ENCODE measurements at places on chromosomes 7 and 10.

- no peak for DNase-seq
These were observed 136.4 kb upstream of the FGFR2 start for GRCh38 chr10:121734589-121735045.

- no peak for DNase-seq
These were observed 1575.2 kb upstream of the LRRTM3 start for GRCh38 chr10:65350611-65351010.

- DNase-seq, result no peak
These were observed 20.1 kb downstream of the PPP1R17 start for GRCh38 chr7:31707089-31707488.

DNA sequence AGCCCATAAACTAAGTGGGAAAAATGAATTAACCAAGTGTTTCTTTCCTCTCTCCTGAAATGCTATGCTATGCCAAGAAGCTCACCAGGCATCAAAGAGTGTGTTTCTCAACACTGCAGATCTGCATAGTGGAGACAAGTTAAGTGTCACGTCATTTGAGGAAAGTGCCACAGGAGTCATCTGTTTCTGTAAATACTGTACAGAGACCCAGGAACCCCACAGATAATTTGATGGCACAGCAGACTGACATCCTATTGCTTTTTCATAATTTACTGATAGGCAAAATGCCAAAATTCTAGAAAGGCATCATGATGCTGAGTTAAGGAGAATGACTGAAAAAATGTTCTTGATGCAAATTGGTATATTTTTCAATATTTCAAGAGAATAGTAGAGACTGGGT lies 124.3 kb downstream of the NRCAM start:
- no peak for DNase-seq

DNA sequence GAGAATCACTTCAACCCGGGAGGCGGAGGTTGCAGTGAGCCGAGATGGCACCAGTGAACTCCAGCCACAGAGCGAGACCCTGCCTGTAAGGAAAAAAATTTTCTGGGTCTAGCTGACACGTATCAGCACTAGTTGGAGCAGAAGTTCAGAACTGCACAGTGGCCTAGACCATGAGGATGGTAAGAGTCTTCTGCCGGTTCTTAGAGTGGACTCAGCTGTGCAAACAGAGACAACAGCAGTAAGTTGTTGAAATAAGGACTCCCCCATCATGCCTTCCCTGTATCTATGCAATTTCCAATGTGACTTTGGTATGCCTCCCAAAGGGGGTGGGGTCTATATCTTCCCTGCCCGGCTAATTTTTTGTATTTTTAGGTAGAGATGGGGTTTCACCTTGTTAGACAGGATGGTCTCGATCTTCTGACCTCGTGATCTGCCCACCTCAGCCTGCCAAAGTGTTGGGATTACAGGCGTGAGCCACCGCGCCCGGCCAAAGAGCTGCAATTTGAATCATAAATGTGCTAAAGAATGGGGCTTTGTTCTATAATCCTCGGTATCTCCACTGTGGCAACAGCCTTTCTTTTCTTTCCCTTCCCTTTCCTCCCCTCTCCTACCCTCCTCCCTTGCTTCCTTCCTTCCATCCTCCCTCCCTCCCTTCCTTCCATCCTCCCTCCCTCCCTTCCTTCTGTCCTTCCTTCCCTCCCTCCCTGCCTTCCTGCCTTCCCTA lies 14.5 kb upstream of the RNF216 start:
- no peak for DNase-seq

GRCh38 chr10:110671788-110672579 lies 27.8 kb downstream of the RBM20 start:
- peak; percentile 63 for DNase-seq

DNA sequence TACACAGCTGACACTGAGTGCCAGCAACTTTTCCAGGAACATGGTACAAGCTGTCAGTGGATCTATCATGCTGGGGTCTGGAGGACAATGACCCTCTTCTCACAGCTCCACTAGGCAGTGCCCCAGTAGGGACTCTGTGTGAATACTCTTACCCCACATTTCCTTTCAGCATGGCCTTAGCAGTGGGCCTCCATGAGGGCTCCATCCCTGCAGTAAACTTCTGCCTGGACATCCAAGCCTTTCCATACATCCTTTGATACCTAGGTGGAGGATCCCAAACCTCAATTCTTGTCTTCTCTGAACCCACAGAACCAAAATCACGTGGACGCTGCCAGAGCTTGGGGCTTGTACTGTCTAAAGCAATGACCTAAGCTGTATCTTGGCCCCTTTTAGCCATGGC lies 116.8 kb downstream of the IQUB start:
- DNase-seq, result no peak

GRCh38 chr7:74401137-74401859 lies 52.4 kb upstream of the GTF2IRD1 start:
- DNase-seq, result peak; percentile 52

DNA sequence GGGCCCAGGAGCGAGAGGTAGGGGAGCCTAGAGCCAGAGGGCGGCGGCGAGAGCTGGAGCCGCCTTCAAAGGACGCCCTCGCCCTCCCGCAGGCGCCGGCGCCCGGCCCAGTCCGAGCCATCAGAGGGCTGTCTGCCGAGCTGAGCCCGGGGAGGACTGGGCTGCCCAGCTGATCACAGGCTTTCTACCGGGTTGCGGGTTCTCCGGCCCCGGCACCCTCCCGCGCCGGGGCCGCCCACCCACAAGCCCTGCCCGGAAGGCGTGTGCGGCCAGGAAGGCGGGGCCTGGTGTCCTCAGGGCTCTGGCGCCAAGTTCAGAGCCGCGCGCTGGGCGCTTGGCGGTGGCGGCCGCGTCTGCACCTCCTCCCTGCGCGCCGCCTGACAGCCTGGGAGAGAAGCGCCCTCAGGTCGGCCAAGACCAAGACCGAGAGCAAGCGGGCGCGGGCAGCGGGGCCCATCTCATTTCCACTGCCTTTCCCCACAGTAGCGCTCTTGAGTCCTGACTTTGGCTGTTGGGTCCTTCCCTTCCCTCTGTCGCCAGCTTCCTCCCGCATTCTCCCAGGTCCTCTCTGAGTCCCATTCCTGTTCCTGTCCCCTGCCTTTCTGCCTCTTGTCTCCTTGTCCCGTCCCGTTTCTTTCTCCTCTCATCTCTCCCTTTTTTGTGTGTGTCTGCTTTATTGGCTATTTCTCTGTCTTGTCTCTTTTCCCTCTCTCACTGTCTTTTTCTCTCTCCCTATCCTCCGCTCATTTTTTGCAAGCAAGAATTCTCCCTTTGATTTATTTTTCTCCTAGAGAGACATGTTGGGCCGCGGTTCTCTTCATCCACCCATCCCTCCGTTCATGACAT lies 60.6 kb upstream of the MSMB start:
- DNase-seq, result peak; percentile 39

DNA sequence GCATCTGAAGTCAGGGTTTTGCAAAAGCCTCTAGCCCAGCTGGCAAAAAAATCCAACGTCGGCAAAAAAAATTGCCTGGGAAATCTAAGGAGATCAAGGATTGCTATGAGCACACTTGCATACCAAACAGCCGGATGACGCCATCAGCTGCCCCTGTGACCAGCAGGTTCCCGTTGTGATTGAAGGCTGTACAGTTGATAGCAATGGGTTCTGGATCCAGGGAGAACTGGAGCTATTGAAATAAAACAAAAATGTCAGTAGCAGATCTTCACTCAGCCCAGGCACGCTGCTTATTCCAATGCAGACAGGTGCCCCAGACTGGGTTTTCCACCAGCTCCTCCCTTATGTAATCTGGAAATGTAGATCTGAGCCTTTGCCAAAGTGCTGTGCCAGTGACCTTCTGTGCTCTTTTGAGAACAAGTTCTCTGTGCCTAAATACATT lies 18.7 kb upstream of the CYREN start:
- no peak for DNase-seq

- DNase-seq, result no peak
These were observed 47.0 kb downstream of the PTPRE start for GRCh38 chr10:127953876-127954275.

- no peak for DNase-seq
These were observed 8.0 kb downstream of the SPOCK2 start for GRCh38 chr10:72080042-72080975.

GRCh38 chr10:89263531-89263930 lies 12.0 kb upstream of the LIPA start:
- DNase-seq, result no peak

- no peak for DNase-seq
These were observed 118.2 kb downstream of the LARP4B start for GRCh38 chr10:813286-813685.

GRCh38 chr7:157895520-157896375 lies 558.9 kb downstream of the DNAJB6 start:
- no peak for DNase-seq

DNA sequence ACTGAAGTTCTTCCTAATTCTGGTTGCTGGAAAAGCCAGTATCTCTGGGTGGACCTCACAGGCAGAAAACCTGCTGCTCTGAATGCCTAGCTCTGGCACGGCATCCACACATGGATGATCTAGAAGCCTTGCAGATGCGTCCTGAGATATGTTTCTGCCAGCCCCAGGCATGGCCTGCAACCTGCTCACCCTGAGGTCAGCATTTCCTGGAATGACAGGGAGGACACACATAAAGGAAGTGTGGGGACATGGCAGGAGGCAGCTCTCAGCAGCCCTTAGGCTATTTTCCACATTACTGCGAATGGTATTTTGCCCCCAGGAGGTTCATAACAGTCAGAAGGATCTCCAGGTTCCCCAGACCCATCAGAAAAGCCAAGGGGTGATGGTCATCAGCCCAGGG lies 23.2 kb downstream of the PLXNA4 start:
- DNase-seq, result no peak

DNA sequence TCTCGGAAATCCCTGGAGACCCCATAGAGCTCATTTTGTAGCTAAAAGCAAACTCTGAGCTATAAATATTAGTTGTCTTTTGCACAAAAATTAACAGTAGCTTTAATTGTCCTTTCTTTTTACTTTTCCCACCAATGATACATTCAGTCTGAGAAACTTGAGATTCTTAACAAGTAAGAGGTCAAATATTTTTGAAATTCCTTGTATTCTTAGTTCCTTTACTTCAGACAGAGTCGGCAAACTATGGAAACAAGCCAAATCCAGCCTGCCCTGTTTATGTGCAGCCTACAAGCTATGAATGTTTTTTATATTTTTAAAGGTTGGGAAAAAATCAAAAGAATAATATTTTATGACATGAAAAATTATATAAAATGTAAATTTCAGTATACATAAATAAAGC lies 146.6 kb downstream of the CTNNA3 start:
- DNase-seq, result peak; percentile 60

DNA sequence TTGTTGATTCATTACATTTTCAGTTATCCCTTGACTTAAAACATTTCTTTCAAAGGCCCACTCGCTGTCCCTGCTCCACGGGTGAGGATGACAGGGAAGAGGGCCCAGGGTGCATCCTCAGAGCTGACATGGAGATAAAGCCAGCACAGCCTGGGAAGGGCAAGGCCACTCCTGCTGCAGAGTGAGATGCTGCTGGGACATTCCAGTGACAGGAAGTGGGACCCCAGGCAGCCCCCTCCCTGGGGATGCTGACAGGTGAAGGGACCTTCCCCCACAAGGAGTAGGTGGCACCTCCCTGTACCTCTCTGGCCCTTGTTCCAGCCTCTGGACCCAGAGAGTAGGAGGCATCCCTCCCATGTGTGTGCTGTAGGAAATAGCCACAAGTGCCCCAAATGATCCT lies 97.8 kb upstream of the DDC start:
- DNase-seq, result no peak

GRCh38 chr7:123237-123636 lies 69.1 kb upstream of the FAM20C start:
- no peak for DNase-seq

- no peak for DNase-seq
These were observed 116.2 kb downstream of the ITGA8 start for GRCh38 chr10:15603446-15604011.

- peak; percentile 18 for DNase-seq
These were observed 39.8 kb downstream of the ATOH7 start for GRCh38 chr10:68192113-68192512.

DNA sequence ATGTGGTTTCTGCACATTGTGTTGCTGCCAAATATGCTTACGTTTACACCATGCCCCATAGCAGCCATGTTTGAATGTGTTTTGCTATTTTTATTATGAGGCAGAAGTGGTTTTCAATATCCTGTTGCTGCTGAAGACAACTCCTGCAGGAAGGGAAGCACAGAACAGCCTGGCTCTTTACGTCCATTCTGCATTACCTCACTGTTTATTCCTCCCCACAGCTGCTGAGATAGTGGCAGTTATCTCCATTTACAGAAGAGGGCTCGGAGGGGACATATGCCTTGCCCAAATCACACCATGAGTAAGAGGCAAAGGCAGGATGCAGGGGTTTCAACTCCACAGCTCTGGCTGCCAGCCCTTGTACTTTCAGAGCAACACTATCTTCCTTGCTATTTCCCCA lies 35.3 kb downstream of the PLPP4 start:
- peak; percentile 67 for DNase-seq

DNA sequence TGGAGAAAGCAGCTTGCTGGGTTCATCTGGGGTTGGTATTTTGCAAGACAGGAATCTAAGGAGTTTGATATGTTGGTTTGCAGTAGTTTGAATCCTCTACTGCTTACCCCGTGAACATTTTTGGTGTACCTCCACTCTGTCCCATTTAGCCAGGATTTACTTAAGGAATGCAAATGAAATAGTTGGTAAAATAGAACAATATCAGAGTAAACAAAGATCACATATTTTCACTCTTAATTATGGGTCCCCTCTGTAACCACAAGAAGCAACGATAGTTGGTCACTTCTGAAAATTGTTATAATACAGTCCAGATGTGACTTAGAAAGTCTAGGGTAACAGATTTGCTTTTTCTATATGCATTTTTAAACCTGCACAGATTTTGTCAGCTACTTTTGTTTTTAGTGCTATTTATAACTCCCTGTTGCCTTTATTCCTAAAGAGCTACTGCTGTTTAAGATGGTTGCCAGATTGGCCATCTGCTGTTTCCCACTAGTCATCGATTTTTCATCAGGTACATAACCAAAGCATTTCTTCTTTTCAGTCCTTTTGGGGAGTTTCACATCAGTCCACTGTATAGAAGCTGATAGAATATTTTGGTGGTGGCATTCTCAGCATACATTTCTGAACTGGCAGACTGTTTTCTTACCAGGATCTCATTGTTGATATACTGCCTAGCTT lies 37.6 kb downstream of the MAPK8 start:
- no peak for DNase-seq

DNA sequence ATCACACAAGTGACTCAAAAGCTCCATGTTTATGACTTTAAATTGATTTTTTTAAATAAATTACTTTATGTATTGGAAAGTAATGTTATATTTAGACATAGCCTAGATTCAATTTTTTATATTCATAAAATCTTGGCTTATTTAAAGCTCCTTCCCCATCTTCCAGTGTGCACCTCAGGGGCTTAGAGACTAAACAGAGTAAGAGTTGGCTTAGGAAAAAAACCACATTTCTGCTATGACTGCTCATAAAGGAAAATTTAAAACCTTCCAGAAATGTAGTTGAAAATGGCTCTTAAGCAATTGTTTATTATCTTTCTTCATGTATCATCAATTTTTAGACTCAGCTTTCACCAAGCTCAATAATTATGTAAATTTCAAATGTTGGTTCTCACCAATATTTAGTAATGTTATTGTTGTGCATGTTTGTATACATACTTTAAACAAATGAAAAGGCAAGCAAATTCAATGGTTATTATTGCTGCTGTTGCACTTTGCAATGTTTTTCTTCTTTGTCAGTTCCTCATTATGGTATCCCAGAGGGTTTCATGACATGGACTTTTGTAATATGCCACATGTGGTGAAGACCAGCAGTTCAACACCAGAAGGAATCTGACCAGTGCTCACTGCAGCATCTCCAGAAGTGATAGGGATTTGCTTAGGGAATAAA lies 700.1 kb upstream of the ANKRD30A start:
- no peak for DNase-seq
